ENCODE measurements at places on chromosomes 16 and 17.

DNA sequence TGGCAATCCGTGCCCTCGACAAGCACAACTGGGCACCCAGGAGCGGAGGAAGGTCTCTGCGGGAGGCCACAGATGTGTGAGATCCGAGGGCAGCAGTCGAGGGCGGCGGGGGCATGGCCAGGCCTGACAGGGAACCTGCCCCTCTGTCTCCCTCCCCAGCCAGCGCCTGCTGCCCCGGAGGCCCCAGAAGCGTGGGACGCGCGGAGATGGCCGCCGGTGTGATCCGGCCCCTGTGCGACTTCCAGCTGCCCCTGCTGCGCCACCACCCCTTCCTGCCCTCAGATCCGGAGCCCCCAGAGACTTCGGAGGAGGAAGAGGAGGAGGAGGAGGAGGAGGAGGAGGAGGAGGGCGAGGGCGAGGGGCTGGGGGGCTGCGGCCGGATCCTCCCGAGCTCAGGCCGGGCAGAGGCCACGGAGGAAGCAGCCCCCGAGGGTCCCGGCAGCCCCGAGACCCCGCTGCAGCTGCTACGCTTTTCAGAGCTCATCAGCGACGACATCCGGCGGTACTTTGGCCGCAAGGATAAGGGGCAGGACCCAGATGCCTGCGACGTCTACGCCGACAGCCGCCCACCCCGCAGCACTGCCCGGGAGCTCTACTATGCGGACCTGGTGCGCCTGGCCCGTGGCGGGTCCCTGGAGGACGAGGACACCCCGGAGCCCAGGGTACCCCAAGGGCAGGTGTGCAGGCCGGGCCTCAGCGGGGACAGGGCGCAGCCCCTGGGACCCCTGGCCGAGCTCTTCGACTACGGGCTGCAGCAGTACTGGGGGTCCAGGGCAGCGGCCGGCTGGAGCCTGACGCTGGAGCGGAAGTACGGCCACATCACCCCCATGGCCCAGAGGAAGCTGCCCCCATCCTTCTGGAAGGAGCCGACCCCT lies 1.7 kb downstream of the PERCC1 start:
- DNase-seq: no peak

DNA sequence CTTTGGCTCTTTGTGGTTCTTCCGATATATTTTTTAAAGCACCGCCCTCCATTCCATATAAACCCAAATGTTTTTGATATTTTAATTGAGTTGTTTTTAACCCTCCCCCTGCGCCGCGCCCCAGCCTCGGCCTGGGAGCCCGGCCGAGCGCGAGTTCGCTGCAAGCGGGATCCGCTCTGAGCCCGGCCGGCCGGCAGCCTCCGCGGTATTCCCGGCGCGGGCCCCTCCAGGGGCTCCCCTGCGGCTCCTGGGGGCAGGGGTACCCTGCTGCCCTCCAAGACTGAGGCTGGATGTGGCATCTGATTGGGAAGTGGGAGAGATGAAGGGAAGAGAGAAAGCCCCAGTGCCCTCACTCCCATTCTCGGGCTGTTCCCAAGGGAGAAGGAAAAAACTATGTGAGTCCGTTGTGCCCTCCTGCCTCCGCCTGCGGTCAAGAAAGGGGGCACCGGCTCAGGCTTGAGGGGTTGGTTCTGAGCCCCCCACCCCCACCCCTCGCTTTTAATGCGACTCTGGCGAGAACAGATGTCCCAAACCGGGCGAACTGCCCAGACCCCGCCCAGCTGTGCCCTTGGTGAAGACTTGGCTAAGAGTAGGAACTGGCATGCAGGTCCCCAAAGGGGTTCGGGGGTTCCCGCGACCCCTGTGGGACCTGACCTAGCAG lies 8.6 kb downstream of the NEUROD2 start:
- DNase-seq: no peak

GRCh38 chr17:6523330-6523729 lies 33.0 kb downstream of the PITPNM3 start:
- DNase-seq: no peak

DNA sequence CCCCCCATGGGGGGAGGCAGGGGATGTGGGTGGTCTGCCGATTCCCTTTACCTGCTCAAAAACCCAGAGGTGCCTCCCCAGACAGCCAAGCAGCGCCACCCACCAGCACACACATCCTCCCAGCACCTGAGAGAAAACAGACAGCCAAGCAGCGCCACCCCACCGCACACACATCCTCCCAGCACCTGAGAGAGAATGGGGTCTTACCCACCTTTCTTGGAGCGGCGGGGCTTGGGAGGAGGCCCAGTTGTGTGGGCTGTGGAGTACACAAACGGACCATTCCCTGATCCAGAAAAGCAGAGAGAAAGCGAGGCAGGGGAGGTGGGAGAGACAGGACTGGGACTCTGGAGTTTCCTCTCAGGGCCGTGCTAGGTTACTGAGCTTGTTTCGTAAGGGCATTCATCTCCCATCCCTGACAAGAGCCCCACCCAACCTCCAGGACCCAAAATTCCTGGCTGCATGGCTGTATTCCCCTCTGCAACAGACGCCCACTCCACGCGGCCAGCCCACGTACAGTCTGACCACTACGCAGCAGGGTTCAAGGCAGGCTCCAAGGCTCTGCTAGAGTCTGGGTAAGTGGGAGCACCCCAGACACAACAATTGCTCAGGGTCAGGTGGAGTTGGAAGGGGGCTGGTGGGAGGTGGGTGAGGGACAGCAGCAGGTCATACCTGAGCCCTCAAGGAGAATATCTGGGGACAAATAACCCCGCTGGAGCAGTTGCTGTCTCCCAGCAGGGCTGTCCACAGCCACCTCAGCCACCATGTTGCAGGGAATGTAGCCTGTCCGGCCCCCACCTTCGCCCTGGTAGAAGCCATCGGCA lies 22.3 kb downstream of the TSPOAP1 start:
- no peak for DNase-seq

DNA sequence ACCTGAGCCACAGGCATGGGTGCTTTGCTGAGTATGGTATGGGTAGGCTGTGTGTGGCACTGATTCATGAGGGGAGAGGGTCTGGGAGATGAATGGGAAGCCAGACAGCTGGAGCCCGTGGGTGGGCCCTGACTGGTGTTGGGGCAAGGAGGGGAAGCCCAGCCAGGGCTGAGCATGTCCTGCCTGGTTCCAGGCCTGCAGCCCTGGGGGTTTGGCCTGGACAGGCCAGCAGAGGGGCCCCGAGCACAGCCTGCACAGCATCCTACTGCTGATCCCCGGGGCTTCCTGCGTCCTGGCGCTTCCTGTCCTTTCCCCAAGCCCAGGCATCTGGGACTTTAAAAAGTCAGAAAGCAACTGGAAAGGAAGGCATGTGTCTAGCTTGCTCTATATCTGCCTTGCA lies 4.6 kb upstream of the MVD start:
- DNase-seq: no peak

- peak; percentile 13 for DNase-seq
These were observed 6.1 kb downstream of the GAST start for GRCh38 chr17:41718287-41718645.

GRCh38 chr17:74758848-74759168 lies 10.4 kb downstream of the NHERF1 start:
- no peak for DNase-seq

- DNase-seq: no peak
These were observed 40.7 kb downstream of the IRX3 start for GRCh38 chr16:54245788-54246453.

GRCh38 chr17:36727577-36727976 lies 126.2 kb downstream of the MRM1 start:
- no peak for DNase-seq

Data from anterior cingulate cortex (tissue), 58 donors.